Astrocyte (in vitro differentiated cells and primary cell): ENCODE measurements at places on chromosomes 12 and 14. TPM values are rescaled to one million over a fixed set of nuclear protein-coding genes. Genes with fewer than 3 reads are reported as not detected.

GRCh38 chr12:108198043-108198442, 69.0 kb downstream of the WSCD2 start:
- no peak overlapping the region for H3K4me3 ChIP-seq
- H3K4me1 ChIP-seq: no peaks in the 10 kb centered on the region
- DNase-seq: no peak
- no peak overlapping the region for H3K27ac ChIP-seq
- H3K36me3 ChIP-seq: no peaks in the 10 kb centered on the region
- H3K27me3 ChIP-seq: no peaks in the 10 kb centered on the region

DNA sequence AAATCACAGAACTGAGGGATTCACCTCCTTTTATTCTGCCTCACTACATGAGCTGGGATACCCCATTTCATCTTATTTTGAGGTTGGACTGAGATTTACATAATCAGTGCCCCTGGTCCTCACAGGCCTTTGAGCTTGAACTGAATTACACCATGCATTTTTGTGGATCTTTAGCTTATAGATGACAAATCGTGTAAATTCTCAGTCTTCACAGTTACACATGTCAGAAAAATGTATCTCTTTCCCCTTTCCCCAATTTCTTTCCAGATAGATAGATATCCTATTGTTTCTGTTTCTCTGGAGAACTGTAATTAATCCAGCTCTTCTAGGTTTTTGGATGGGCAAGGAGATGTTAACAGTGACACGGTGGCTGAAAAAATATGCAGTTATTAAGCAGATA, 1778.9 kb upstream of the SEL1L start:
- no peaks in the 10 kb centered on the region for H3K4me1 ChIP-seq
- DNase-seq: no peak
- H3K36me3 ChIP-seq: no peaks in the 10 kb centered on the region

DNA sequence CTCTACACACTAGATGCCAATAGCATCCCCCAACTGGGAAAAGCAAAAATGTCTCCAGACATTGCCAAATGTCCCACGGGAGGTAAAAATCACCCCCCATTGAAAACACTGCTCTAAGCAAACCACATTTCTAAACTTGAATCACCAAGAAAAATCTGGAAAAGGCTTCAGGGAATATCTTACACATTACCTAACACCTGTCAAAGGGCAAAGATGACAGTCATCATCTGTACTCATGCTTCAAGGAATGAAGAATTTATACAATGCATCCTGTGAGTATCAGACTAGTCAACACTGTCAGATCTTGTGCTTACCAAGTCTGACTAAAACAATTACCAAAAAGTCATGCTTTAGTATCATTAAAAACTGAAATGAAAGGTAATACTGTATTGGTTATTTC, 161.6 kb upstream of the SOX5 start:
- peak overlapping the region; percentile 33 for H3K27ac ChIP-seq
- H3K27me3 ChIP-seq: no peaks in the 10 kb centered on the region
- H3K36me3 ChIP-seq: no peaks in the 10 kb centered on the region
- peak; percentile 64 for DNase-seq
- H3K4me3 ChIP-seq: no peak overlapping the region
- H3K4me1 ChIP-seq: peaks cover 6% of the 10 kb centered on the region

GRCh38 chr14:29077916-29078315, 311.3 kb downstream of the FOXG1 start:
- no peaks in the 10 kb centered on the region for H3K27me3 ChIP-seq
- no peak overlapping the region for H3K4me3 ChIP-seq
- no peak overlapping the region for H3K27ac ChIP-seq
- no peaks in the 10 kb centered on the region for H3K4me1 ChIP-seq

DNA sequence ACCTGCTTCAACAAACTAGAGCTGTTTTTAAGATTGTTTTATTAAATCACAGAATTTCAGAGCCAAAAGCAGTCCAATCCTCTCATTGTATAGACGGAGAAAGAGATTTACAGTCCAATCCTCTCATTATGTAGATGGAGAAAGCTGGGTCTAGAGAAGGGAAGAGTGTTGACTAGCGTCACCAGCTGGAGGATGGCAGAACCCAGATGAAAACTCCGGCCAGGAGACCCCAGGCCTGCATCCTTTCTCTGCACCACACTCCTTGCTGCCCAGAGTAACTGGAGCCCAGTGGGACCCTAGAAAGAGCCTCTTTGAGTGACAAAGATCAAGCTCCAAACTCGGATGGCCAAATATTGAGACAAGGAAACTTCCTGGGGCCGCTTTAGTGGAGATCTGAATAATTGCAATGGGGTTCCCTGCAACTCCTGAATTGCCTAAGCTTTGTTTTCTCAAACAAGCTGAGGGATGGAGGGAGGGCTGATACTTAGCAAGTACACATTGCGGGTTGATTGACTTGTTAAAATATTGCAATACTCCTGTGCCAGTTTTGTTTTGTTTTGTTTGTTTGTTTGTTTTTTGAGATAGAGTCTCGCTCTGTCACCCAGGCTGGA, 12.5 kb downstream of the AMDHD1 start:
- no peak overlapping the region for H3K27ac ChIP-seq
- H3K27me3 ChIP-seq: peaks cover 8% of the 10 kb centered on the region
- H3K4me3 ChIP-seq: no peak overlapping the region
- H3K36me3 ChIP-seq: no peaks in the 10 kb centered on the region

GRCh38 chr12:50057000-50057841, at the start of gene ASIC1:
ASIC1 (plus strand) TSS chr12:50057596; CDS start chr12:50058767, 1,171 bp downstream.
- peaks cover 15% of the 10 kb centered on the region for H3K4me1 ChIP-seq
- no peaks in the 10 kb centered on the region for H3K36me3 ChIP-seq
- peak within 1 kb of the TSS; percentile 70 for H3K4me3 ChIP-seq
- no peak within 1 kb of the TSS for H3K27ac ChIP-seq
- peak; percentile 47 for DNase-seq

DNA sequence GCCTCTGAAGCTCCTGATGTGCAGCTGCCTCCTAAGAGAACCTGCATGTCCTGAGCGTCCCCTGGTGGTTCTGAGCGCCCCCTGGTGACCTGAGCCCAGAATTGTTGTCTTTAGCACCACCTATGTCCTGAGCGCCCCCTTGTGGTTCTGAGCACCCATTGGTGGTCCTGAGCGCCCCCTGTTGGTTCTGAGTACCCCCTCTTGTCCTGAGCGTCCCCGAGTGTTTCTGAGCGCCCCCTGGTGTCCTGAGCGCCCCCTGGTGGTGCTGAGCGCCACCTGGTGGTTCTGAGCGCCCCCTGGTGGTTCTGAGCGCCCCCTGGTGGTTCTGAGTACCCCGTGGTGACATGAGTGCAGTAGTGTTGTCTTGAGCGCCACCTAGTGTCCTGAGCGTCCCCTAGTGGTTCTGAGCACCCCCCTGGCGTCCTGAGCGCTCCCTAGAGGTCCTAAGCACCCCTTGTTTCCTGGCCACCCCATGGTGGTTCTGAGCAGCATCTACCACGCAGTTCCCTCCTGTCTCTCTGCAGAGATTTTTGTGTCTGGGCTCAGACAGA, 782.5 kb downstream of the TMEM121 start:
- H3K4me3 ChIP-seq: no peak overlapping the region
- no peak for DNase-seq
- no peak overlapping the region for H3K27ac ChIP-seq
- no peaks in the 10 kb centered on the region for H3K27me3 ChIP-seq

DNA sequence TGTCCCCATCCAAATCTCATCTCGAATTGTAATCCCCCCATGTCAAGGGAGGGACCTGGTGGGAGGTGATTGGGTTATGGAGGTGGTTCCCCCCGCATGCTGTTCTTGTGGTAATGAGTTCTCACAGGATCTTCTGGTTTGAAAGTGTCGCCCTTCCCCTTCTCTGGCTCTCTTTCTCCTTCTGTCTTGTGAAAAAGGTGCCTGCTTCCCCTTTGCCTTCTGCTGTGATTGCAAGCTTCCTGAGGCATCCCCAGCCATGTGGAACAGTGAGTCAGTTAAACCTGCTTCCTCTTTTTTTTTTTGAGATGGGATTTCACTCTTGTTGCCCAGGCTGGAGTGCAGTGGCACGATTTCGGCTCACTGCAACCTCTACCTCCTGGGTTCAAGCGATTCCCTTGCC, 104.0 kb downstream of the CCDC91 start:
- H3K27ac ChIP-seq: no peak overlapping the region
- no peak for DNase-seq
- H3K27me3 ChIP-seq: no peaks in the 10 kb centered on the region
- H3K4me3 ChIP-seq: no peak overlapping the region

GRCh38 chr12:42945927-42946326, 356.4 kb upstream of the PRICKLE1 start:
- H3K36me3 ChIP-seq: no peaks in the 10 kb centered on the region
- H3K27me3 ChIP-seq: no peaks in the 10 kb centered on the region
- H3K4me1 ChIP-seq: no peaks in the 10 kb centered on the region
- H3K4me3 ChIP-seq: no peak overlapping the region

- no peak overlapping the region for H3K27ac ChIP-seq
- DNase-seq: no peak
- no peaks in the 10 kb centered on the region for H3K27me3 ChIP-seq
- no peaks in the 10 kb centered on the region for H3K36me3 ChIP-seq
Measured at GRCh38 chr12:105296116-105297089, 34.1 kb upstream of the C12orf75 start.

- no peak overlapping the region for H3K4me3 ChIP-seq
- no peak for DNase-seq
- H3K27me3 ChIP-seq: no peaks in the 10 kb centered on the region
- H3K27ac ChIP-seq: no peak overlapping the region
- no peaks in the 10 kb centered on the region for H3K4me1 ChIP-seq
Measured at GRCh38 chr12:81365284-81365683, 287.4 kb downstream of the ACSS3 start.

Gene LEMD3
- 20.9 and 21.8 TPM in 2 replicates for total RNA-seq

Gene ACVR1B
- total RNA-seq: 13.8 and 15.4 TPM in 2 replicates

Gene LMO3
- 0.98 and 0.99 TPM in 2 replicates for total RNA-seq

Gene LMNTD1
- total RNA-seq: not detected in 2 replicates

Gene MYH6
- not detected in 2 replicates for total RNA-seq
